ENCODE measurements at places on chromosomes 12 and 14.

DNA sequence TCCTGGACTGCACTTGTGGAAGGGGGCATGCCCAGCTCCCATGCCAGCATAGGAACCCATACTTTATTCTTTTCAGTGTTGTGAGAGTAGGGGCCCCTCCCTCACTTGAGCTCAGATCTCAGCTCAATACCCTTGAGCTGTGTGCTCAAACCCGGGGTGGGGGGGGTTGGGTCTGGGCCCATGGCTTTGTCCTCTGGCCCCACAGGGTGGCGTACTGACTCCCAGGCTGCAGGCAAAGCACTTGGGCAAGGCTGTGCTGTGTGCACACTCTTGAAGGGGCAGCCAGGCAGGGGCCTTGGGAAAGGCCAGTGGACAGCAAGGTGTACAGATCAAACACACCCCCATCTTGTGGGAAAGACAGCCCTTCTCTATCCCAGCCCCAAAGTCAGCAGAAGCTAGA lies 81.8 kb downstream of the WIF1 start:
- no peak for DNase-seq

DNA sequence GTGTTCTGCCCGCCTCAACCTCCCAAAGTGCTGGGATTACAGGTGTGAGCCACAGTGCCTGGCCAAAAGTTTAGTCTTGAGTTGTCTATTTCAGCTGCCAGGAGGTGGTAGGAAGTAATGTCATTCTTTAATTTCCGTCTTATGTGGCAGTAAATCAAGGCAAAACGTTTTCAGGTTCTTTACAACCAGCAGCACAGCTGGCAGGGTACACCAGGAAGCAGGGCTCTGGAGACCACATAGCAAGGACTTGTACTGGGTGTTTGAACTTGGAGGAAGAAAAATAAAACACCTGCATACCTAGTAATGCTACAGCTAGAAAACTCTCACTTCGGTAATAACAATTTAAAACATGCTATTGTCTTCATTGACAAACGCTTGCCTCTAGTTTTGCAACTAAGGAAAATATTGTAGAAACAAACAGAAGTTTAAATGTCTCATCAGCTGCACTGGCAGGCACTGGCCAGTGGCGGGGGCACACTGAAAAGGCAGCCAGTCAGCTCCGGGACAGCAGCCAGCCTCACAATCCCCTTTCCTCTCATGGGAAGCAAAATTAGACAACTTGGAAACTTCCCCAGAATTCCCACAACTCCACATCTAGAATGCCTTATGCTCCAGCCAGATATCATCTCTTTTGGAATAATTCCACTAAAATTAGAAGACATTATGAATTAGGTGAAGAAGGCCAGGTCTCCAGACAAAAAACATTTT lies 72.2 kb downstream of the CLIP1 start:
- no peak for DNase-seq

GRCh38 chr14:100767788-100768536 lies 41.3 kb downstream of the DLK1 start:
- no peak for DNase-seq

GRCh38 chr12:104643819-104644669 lies 187.3 kb downstream of the CHST11 start:
- DNase-seq: no peak

DNA sequence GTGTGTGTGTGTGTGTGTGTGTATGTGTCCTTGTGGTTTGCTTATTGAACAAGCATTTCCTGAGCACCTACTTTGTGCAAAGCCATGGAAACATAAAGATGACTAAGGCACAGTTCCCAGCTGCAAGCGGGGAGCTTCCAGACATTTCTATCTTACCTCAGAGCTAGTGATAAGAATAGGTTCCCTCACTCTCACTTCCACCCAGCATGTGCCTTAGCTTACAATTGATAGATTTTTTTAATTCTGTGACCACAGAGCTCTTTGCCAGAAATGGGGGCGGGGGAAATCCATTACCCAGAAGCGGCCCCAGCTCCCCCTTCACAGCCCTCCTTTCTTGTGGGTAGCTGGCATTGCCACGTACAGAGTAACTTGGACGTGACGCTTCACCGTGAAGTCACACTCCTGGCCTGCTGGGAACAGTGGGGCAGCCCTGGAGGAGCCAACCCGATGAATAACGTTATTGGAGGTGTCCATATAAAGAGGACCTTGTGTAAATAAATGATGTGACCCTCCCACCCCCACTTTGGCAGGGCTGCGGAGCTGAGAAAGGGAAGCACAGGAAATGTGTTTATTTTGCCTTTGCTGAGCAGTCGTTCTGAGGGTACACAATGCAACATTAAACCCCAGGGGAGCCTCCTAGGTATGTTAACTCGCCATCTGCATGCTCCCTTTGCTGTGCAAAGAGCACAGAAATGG lies 238.9 kb downstream of the CHST11 start:
- DNase-seq: peak; percentile 49

GRCh38 chr14:34439090-34439489 lies 22.9 kb downstream of the SPTSSA start:
- DNase-seq: no peak

DNA sequence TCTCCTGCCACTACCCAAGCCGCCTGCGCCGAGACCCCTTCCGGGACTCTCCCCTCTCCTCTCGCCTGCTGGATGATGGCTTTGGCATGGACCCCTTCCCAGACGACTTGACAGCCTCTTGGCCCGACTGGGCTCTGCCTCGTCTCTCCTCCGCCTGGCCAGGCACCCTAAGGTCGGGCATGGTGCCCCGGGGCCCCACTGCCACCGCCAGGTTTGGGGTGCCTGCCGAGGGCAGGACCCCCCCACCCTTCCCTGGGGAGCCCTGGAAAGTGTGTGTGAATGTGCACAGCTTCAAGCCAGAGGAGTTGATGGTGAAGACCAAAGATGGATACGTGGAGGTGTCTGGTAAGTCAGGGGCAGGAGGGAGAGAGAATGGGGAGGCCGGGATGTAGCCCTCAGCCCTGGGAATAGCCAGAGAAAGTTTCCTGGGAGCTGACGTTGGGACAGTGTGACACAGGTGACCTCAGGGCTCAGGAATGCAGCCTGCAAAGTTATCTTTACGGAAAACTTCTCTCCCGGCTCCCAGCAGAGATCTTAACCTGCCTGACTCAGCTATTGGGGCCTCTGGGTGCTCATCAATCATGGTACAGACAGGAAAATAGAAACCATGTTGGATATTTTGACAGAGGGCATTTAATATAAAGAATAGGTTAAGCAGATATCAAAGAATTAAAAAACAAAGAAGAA lies 747 bp downstream of the HSPB8 start:
- no peak for DNase-seq

- DNase-seq: no peak
Observed at GRCh38 chr14:26216786-26217185, 381.0 kb downstream of the NOVA1 start.

- DNase-seq: no peak
Observed at GRCh38 chr12:85951823-85952222, 77.7 kb downstream of the NTS start.

- no peak for DNase-seq
Observed at GRCh38 chr12:123094349-123095077, 56.4 kb downstream of the PITPNM2 start.

DNA sequence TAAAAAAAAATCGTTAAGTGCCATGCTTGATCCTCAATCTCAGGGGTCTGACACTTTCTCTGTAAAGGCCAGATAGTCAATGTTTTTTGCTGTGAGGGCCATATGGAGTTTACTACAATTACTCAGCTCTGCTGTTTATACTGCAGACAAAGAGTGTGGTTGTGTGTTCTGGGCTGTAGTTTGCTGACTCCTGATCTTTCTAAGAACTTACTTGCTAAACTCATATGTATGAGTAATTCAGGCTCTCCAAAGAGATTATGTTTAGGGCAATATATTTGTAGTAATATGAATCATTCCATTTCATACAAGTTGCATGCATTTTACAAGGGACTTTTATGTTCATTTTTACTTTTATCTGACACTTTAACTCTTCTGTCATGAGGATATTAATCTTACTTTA lies 188.2 kb downstream of the TMTC2 start:
- DNase-seq: no peak

DNA sequence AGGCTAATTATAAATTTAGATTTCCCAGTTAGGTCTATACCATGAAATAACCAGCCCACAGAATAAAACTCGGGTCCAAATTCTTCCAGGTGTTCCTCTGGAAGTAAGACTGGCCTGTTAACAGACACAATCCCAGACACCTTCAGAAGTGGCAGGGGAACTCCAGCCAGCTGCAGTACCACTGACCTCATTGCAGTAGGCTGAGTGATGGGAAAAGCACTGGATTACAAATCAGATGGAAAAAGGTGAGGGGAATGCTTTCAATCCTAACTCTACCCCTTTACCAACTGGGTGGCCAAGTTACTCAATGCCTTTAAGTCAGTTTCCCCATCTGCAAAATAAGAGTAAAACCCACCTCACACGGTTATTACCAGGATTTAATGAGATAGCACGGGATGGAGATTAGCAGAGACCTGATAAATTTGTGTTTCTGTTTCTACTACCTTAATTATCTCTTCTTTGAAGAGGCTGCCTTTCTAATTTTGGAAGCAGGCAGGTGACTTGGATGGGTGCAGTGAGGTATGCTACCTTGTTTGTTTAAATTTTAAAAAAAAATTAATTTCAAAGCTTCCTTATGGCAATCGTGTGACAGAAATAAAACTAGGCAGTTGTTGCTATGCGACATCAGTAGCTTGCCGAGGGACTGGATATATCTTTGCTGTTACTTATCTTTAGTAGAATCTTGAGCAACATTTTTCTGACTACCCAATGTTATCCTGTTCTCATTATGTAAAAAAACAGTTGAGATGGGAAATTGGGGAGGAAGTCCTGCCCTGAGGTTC lies 167.3 kb upstream of the GRIN2B start:
- no peak for DNase-seq

DNA sequence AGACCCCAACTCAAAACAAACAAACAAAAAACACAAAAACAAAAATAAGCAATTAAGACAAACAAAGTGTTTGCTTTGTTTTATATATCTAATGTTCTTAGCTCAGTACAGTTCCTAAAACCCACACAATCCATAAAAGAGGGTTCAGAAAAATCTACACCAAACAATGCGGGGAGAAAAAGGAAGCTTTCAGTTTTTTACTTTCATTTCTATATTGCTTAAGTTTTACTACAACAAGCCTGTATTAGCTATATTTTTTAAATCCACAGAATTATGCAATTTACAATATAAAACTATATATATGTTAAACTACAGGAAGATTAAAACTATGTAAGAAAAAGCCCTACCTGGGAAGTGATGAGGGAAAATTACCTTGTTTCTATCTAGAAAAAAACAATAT lies 41.4 kb downstream of the CLIP1 start:
- DNase-seq: no peak

DNA sequence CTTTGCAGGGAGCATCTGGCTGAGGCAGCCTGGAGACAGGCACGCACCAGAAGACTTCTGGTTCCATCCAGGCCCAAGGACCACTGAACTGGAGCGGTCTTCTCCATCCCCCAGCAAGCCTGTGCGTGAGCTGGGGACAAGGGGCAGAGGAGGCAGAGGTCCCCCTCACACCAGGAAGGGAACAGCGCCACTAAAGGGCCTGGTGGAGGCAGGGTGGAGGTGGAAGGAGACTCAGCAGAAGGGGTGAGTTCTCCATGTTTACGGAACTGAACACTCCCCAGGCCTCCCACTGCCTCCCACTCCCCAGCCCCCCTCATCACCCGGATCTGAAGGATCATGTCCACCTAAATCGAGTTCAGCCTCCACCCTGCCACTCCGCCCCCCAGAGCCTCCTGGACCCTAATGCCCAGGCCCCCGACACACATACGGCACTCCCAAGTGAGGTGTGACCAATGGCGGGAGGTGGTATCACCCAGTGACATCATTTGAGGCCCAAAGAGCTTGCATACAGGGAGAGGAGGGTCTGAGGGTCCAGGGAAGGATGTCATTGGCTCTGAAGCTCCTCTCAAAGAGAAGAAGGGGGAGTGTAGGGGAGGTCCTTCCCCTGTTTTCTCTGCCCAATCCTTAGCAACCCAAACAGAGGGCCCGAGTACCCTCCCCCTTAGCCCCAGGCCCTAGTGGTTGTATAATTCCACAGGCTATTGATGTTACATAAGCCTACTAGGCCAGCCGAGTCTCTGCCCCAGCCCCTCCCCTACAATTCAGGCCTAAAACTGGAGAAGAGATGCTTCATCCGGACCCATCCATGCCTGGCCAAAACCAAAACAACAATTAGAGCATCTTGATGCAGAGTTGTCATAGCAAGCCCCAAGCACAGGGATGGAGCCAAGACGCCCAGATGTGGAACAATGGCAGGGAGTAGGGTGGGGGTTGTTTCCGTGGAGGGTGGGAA lies 1.0 kb downstream of the FAIM2 start:
- DNase-seq: no peak

GRCh38 chr12:89574736-89575208 lies 48.9 kb upstream of the POC1B start:
- no peak for DNase-seq

- no peak for DNase-seq
Observed at GRCh38 chr14:101947577-101947903, 16.8 kb upstream of the DYNC1H1 start.

- no peak for DNase-seq
Observed at GRCh38 chr14:61764342-61765122, 2.3 kb downstream of the SNAPC1 start.

GRCh38 chr12:21642707-21643389 lies 14.8 kb downstream of the LDHB start:
- no peak for DNase-seq

GRCh38 chr14:27199272-27199671 lies 601.4 kb upstream of the NOVA1 start:
- DNase-seq: no peak

GRCh38 chr12:1184402-1184801 lies 193.4 kb downstream of the ERC1 start:
- DNase-seq: no peak

Data from stimulated activated CD8-positive, alpha-beta memory T cell treated with anti-CD3 and anti-CD28 coated beads, Interleukin-15, amount 100 ng/mL, for 24 hours (primary cell).